Lung (tissue), 17 donors: ENCODE measurements at places on chromosomes 4 and X. TPM values are rescaled to one million over a fixed set of nuclear protein-coding genes. Genes with fewer than 3 reads are reported as not detected.

Gene IL2
- 1.4 TPM for total RNA-seq

Gene TENM3
- 5.3 TPM for total RNA-seq

GRCh38 chr4:90824266-90825150, 697.3 kb downstream of the CCSER1 start:
- H3K27ac ChIP-seq, result no peak overlapping the region
- H3K27me3 ChIP-seq, result no peaks in the 10 kb centered on the region
- H3K4me1 ChIP-seq, result no peaks in the 10 kb centered on the region
- no peak for DNase-seq
- no peaks in the 10 kb centered on the region for H3K36me3 ChIP-seq

DNA sequence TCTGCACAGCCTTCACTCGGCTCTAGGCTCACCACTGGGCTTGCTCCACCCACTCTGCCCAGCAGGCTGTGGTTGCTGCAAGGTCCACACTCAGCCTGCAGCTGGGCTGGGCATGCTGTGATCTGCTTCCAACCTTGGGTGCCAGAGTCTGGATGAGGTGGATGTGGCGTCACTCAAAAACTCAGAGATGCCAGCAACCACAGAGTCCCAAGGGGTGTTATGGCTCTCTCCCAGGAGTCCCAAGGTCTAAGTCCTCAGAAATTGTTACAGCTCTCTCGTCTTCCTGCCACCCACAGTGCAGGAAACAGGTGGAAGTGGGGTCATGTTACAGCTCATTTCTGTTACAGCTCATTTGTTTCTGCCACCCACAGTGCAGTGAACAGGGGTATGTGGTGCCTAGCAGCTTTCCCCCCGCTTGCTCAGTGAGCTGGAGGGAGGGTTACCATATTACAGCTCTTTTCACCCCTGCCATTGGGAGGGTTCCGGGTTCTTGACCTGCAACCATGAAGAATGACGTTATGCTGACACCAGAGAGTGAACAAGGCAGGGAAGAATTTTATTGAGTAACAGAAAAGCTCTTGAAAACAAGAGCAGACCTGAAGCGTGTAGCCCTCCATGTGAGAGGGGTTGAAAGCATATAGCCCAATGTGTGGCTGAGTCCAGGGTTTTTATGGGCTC, 893.9 kb downstream of the PCDH7 start:
- no peaks in the 10 kb centered on the region for H3K36me3 ChIP-seq
- no peak for DNase-seq
- H3K27me3 ChIP-seq, result no peaks in the 10 kb centered on the region
- H3K4me3 ChIP-seq, result no peak overlapping the region
- no peak overlapping the region for H3K27ac ChIP-seq
- H3K4me1 ChIP-seq, result no peaks in the 10 kb centered on the region

- H3K27me3 ChIP-seq, result peaks cover 20% of the 10 kb centered on the region
- no peak overlapping the region for H3K4me3 ChIP-seq
- H3K4me1 ChIP-seq, result no peaks in the 10 kb centered on the region
- H3K27ac ChIP-seq, result no peak overlapping the region
Measured at GRCh38 chrX:110053453-110053852, 50.5 kb downstream of the TMEM164 start.
